ENCODE measurements at places on chromosomes 6 and 20.

DNA sequence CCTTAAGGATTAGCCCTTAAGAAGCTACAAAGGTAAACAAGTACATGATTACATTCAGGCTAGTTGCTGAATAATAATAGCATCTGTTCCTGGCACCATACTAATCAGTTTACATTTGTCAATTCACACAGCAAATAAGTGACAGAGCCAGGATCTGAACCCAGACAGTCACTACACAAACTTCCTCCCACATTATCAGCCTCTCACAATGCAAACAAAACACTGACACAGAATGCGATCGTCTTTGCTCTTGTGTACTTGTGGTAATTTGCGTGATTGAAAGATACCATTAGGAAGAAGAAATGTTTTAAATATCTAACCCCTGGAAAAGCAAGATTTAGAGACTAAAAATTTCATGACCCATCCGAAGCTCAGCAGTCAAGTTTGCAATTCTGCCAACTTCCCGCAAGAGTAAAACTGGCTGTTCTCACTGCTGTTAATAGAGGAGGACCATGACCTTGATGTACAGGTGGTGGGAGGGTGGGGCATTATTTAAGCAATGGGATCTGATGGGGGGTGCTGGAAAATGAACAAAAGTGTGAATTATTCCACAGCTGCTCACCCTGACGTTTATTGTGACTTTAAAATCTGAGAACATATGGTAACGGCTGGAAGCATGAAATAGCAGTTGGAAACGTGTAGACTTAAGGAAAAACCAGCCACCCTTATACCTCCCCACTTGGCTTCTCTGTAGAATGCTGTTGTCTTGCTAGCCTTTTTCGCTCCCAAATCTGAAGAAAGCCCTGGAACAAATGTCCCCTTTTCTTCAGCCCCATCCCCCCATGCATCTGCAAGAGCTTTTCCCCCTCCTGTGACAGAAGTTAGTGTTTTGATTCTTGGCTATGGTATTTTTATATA lies 95.3 kb upstream of the ARMC2 start:
- no peak for DNase-seq

DNA sequence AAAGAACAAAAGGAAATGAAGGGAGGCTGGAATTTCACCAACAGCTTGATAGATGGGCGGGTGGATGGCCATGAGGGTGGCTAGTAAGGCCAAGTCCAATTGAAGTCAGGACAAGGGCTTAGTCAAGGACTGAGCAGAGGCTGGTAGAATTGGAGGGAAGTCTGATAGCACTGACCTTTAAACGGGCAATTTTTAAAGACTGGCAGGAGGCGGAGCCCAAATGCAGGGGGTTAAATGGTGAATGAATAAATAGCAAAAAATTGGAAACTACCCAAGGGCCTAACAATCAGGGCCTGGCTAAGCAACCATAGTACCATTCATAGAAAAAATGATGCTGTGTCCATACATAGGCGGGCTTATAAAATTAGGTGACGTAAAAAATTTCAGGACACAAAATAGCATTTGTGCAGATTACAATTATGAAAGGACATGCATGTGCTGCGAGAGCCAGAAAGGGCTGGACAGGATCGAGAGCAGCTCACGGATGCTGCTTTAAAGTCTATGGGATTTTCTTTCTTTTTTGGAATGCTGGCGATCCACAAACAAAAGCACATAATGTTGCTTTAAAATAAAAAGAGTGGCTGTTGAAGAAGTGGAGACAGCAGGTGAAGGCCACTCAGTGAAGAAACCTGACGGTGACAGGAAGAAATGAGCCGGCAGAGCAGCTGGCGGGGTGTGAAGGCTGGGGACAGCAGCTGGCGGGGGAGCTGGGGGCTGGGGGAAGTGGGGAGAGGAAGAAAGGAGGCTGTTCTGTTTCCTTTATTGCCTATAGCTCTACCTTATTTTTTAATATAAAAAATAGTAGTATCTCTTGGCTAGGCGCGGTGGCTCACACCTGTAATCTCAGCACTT lies 42.8 kb upstream of the TAF8 start:
- no peak for DNase-seq

DNA sequence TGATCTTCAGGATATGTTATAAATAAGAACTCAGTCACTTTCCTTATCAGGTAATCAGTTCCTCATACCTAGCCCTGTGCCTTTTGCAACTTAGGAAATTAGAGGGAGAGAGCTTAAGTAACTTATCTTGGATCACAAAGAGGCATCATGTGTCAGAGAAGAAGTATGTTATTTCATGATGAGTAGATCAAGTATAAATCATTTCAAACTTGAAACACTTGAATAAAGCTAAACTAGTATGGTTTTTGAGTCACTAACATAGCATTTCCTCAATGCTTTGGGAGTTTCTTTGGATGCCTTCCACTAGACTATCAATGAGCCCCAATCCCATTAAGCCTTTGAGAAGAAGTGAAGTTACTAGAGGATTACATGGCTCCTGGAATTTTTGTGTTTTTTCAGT lies 102.6 kb upstream of the TNFAIP3 start:
- no peak for DNase-seq

- DNase-seq, result no peak
These were observed 287.0 kb upstream of the MARCKS start for GRCh38 chr6:113570161-113570560.

Data from stimulated activated CD8-positive, alpha-beta memory T cell treated with anti-CD3 and anti-CD28 coated beads, Interleukin-15, amount 100 ng/mL, for 24 hours (primary cell).